ENCODE measurements at places on chromosomes 6 and 20.

GRCh38 chr6:4323322-4323721 lies 187.9 kb upstream of the ECI2 start:
- no peak overlapping the region for H3K27ac ChIP-seq
- H3K4me3 ChIP-seq: no peak overlapping the region
- H3K4me1 ChIP-seq: no peaks in the 10 kb centered on the region
- H3K36me3 ChIP-seq: no peaks in the 10 kb centered on the region

GRCh38 chr6:152642578-152643375 lies 5.6 kb upstream of the SYNE1 start:
- H3K4me3 ChIP-seq: no peak overlapping the region
- H3K4me1 ChIP-seq: no peaks in the 10 kb centered on the region
- no peaks in the 10 kb centered on the region for H3K27me3 ChIP-seq
- no peak for DNase-seq

DNA sequence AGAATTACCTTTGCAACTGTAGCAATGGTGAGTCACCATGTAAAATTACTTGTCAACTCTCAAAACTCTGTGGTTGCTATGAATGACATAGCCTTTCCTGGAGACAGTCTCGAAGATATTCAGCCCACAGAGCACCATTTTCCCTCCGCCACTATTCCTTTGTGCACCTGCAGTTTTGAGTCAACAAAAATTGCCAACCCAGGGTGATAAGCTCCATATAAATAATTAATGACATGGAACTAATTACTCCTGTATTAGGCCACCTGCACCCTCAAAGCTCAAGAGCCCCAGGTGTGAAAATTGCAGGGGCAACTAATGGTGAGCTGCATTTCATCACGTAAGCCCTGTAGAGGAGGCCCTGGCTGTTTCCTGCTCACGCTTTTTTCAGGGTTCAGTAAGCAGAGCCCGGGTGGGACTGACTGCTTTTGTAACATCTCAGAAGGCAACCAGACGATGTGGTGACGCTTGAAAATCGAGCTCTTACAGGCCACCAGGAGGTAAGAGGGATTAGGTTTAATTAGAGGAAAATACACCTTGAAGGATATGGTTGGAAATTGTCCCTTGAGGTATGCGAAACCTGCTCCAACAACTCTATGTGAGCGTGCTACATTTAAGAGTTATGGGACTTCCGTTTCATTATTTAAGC lies 70.8 kb downstream of the BMP2 start:
- no peaks in the 10 kb centered on the region for H3K36me3 ChIP-seq
- no peak overlapping the region for H3K27ac ChIP-seq
- H3K4me3 ChIP-seq: no peak overlapping the region
- no peaks in the 10 kb centered on the region for H3K4me1 ChIP-seq

- no peaks in the 10 kb centered on the region for H3K27me3 ChIP-seq
- H3K27ac ChIP-seq: no peak overlapping the region
- peaks cover 13% of the 10 kb centered on the region for H3K36me3 ChIP-seq
- no peak overlapping the region for H3K4me3 ChIP-seq
Observed at GRCh38 chr6:57195457-57195856, 23.3 kb downstream of the BAG2 start.

DNA sequence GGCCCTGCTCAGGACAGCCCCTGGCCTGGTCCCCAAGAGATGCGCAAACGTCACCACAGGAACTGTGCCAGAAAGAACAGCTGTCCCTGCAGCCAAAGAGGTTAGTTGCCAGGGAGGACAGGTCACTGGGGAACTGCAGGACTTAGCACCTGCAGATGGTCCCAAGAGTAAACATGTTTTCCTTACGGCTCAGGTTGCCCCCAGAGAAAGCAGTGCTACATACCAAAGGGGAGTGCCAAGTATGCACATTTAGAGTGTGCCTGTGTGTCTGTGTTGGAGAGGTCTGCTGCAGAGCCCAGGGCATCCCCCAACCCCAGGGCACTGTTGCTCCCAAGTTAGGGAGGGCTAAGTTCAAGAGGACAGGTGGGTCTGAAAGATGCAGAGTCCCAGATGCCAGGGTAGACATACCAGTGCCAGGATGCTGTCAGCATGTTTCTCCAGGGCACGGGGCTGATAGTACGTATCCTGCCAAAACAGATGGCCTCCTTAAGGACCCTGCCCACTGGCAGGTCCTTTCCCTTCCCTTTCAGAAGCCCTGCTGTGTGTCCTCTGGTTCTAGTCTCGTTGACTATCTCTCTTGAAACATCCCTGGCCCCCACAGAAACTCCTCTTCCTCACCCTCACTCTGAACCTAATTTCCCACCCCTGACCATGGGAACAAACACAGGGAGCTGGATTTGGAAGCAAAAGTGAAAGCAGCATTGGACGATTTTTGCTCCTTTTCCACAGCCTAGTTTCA lies 1.3 kb downstream of the ABHD16A start:
- peak overlapping the region; percentile 72 for H3K4me3 ChIP-seq
- DNase-seq: no peak
- H3K36me3 ChIP-seq: peaks cover 15% of the 10 kb centered on the region
- H3K4me1 ChIP-seq: peaks cover 13% of the 10 kb centered on the region

- H3K27ac ChIP-seq: no peak overlapping the region
- no peaks in the 10 kb centered on the region for H3K4me1 ChIP-seq
- no peaks in the 10 kb centered on the region for H3K27me3 ChIP-seq
- no peak for DNase-seq
Observed at GRCh38 chr20:3111507-3111906, 27.0 kb upstream of the AVP start.

DNA sequence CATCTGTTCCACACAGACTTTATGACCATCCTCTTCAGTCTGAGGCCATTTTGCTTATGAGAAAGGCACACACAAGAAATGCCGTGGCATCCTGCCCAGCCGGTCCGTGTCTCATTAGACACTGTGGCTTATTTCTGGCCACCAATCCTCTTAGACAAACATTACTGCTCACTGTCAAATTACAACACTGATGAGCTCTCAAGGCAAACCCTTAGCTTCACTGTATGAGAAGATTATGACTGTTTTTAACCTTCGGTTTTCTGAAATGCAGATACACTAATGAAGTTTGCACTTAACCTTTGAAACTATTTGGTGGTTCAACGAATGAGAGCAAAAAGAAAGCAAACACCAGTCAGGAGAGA lies 50.5 kb upstream of the DST start:
- no peaks in the 10 kb centered on the region for H3K36me3 ChIP-seq
- no peaks in the 10 kb centered on the region for H3K27me3 ChIP-seq
- H3K4me1 ChIP-seq: peaks cover 33% of the 10 kb centered on the region
- DNase-seq: peak; percentile 83
- H3K27ac ChIP-seq: peak overlapping the region; percentile 64

DNA sequence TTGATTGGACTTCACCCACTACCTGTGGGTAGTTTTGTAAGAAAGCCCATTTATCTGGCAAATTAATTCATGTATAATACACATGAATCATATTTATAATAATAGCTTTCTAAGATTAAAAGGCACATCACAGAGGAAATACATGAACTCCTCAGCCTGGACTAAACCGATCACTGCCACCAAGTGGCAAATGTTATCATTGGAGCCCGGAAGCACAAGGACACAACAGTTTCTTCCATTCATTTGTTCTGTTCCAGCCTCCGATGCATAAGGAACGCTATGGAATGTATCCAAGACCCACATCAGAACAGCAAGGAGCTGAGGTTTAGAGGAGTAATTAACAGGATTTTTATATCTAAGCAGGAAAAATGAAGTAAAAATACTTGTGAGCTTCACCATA lies 13.9 kb upstream of the IPCEF1 start:
- no peak overlapping the region for H3K27ac ChIP-seq
- no peaks in the 10 kb centered on the region for H3K36me3 ChIP-seq
- DNase-seq: no peak
- no peak overlapping the region for H3K4me3 ChIP-seq

GRCh38 chr6:82954356-82954755 lies 111.3 kb downstream of the UBE3D start:
- no peak overlapping the region for H3K4me3 ChIP-seq
- no peaks in the 10 kb centered on the region for H3K4me1 ChIP-seq
- no peak for DNase-seq
- H3K36me3 ChIP-seq: no peaks in the 10 kb centered on the region

DNA sequence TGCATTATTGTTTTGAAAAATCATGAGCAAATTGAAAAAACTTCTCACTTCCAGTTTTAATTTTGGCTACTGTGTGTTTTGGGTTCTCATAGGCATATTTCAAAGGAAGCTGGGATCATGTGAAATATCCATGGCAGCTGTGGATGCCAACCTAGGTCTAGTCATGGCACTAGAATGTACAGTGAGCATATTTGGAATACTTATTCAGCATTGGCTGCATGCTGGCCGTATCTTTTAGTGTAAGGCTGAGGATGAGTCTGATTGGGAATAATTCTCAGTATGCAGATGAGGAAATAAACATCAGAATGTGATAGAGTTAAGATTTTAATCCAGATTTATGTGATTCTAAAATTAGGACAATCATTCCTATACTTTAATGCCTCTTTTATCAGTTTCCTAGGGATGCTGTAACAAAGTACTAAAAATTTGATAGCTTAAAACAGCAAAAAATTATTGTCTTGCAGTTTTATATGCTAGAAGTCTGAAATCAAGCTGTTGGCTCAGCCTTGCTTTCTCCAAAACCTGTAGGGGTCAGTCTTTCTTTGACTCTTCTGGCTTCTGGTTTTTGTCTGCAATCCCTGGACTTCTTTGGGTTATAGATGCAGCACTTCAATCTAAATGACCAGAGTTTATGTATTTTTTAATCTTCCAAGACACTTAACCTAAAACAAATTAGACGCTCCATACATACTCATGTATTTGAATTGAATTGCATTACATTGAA lies 37.7 kb upstream of the DEFB112 start:
- H3K4me3 ChIP-seq: no peak overlapping the region
- no peaks in the 10 kb centered on the region for H3K4me1 ChIP-seq
- DNase-seq: no peak
- no peak overlapping the region for H3K27ac ChIP-seq
- H3K36me3 ChIP-seq: no peaks in the 10 kb centered on the region

DNA sequence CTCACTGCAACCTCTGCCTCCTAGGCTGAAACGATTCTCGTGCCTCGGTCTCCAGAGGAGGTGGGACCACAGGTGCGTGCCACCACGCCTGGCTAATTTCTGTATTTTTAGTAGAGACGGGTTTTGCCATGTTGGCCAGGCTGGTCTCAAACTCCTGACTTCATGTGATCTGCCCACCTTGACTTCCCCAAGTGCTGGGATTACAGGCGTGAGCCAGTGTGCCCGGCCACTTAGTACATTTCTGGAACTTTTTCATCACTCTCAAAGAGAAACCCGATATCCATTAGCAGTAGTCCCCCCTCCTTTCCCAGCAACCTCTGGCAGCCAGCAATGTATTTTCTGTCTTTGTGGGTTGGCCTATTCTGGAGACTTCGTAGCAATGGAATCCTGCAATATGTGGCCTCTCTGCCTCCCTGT lies 109.8 kb downstream of the JARID2 start:
- no peaks in the 10 kb centered on the region for H3K4me1 ChIP-seq
- H3K36me3 ChIP-seq: no peaks in the 10 kb centered on the region
- no peak overlapping the region for H3K4me3 ChIP-seq
- DNase-seq: no peak

- H3K36me3 ChIP-seq: no peaks in the 10 kb centered on the region
- H3K27me3 ChIP-seq: no peaks in the 10 kb centered on the region
- DNase-seq: no peak
- H3K27ac ChIP-seq: no peak overlapping the region
- H3K4me3 ChIP-seq: no peak overlapping the region
Observed at GRCh38 chr20:9942736-9943135, 92.1 kb upstream of the ANKEF1 start.

GRCh38 chr20:34369265-34369664 lies 6.2 kb downstream of the ITCH start:
- no peak overlapping the region for H3K4me3 ChIP-seq
- no peak for DNase-seq
- peaks cover 34% of the 10 kb centered on the region for H3K36me3 ChIP-seq
- peaks cover 37% of the 10 kb centered on the region for H3K4me1 ChIP-seq
- no peak overlapping the region for H3K27ac ChIP-seq
- no peaks in the 10 kb centered on the region for H3K27me3 ChIP-seq

DNA sequence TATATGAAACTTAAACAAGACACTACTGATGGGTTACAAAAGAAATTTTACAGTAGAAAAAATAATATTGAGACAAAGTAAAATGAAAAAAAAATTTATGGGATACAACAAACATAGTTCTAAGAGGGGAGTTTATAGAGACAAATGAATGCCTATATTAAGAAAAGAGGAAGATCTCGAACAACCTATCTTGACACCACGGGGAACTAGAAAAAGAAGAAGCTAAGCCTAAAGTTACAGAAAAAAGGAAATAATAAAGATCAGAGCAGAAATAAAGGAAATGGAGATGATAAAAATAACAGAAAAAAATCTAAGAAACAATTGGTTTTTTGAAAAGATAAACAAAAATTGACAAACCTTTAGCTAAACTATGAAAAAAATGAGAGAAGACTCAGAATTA lies 9.1 kb upstream of the ECHDC1 start:
- no peaks in the 10 kb centered on the region for H3K4me1 ChIP-seq
- H3K4me3 ChIP-seq: no peak overlapping the region
- no peaks in the 10 kb centered on the region for H3K36me3 ChIP-seq

DNA sequence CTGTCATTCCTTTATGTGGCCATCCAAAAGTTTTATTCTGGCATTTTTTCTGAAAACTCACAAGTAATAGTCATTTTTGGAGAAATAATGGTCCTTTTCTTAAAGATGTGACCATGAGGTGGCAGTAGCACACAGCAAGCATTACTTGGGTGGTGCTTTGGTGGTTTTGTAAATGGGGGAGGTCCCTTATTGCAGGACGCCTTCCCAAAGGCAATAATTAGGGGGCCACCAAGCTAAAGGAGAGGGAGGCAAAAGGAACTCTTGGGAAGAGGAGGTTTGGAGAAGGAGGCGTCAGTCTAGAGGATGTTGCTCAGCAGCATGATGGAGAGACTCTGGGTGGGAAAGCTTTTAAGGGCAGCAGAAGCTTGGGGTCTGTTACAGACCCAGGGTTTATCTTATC lies 422.6 kb upstream of the MMS22L start:
- no peaks in the 10 kb centered on the region for H3K36me3 ChIP-seq
- DNase-seq: no peak
- H3K27ac ChIP-seq: no peak overlapping the region
- no peak overlapping the region for H3K4me3 ChIP-seq
- no peaks in the 10 kb centered on the region for H3K27me3 ChIP-seq
- H3K4me1 ChIP-seq: no peaks in the 10 kb centered on the region

DNA sequence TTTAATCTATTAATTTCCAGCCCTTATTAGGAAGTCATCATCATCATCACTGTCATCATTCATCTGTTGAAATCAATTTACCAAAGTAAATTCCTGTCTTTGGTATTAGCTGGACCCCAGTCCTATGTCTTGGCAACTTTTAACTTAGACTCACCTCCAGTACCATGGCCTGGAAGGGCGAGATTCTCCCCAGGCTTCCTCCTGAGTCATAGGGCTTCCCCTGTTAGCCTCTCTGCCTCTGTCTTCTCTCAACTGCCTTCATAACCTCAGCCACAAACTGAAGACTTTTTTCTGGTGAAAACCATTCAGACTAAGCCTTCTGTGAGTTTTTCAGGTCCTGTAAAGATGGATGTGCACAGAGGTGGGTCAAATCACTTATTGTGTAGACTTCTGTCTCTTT lies 95.0 kb downstream of the NKAIN2 start:
- H3K27ac ChIP-seq: no peak overlapping the region
- H3K27me3 ChIP-seq: no peaks in the 10 kb centered on the region
- H3K4me1 ChIP-seq: no peaks in the 10 kb centered on the region

- H3K36me3 ChIP-seq: no peaks in the 10 kb centered on the region
- H3K27ac ChIP-seq: no peak overlapping the region
Observed at GRCh38 chr6:23174781-23175361, 605.5 kb downstream of the HDGFL1 start.

All from ascending aorta (tissue), 2 donors.